ENCODE measurements at places on chromosomes 12 and 14. TPM values are rescaled to one million over a fixed set of nuclear protein-coding genes. Genes with fewer than 3 reads are reported as not detected.

OAS1 gene
- 5.4 TPM for total RNA-seq

CCDC184 gene
- total RNA-seq: 2.4 TPM

JAG2 gene
- 8.5 TPM for total RNA-seq

KLRC2 gene
- total RNA-seq: not detected

ACSM4 gene
- not detected for total RNA-seq

SLC25A47 gene
- not detected for total RNA-seq

COQ10A gene
- 28.9 TPM for total RNA-seq

DTX1 gene
- 8.6 TPM for total RNA-seq

GRIN2B gene
- not detected for total RNA-seq

TTC6 gene
- total RNA-seq: not detected

CD163 gene
- total RNA-seq: 63.1 TPM

CAPZA3 gene
- not detected for total RNA-seq

RNF31 gene
- 106 TPM for total RNA-seq

ABCD2 gene
- 0.29 TPM for total RNA-seq

PPM1A gene
- total RNA-seq: 32.0 TPM

MARK3 gene
- total RNA-seq: 111 TPM

TAS2R31 gene
- total RNA-seq: 0.59 TPM

EPYC gene
- not detected for total RNA-seq

RPS6KA5 gene
- total RNA-seq: 3.8 TPM

VRTN gene
- not detected for total RNA-seq

TMEM253 gene
- not detected for total RNA-seq

LBHD2 gene
- total RNA-seq: not detected

GPRC5D gene
- total RNA-seq: not detected

SLC6A13 gene
- total RNA-seq: not detected

PDZRN4 gene
- 3.0 TPM for total RNA-seq

AMN gene
- total RNA-seq: not detected

PIANP gene
- total RNA-seq: 11.5 TPM

TCL1B gene
- not detected for total RNA-seq

APOF gene
- total RNA-seq: not detected

Data from uterus (tissue), 4 donors.